ENCODE measurements at places on chromosomes 12 and 14.

- DNase-seq, result no peak
Measured at GRCh38 chr12:120890963-120891362, 13.2 kb downstream of the SPPL3 start.

- DNase-seq, result no peak
Measured at GRCh38 chr14:104373855-104374717, 205.5 kb upstream of the C14orf180 start.

GRCh38 chr14:67447033-67447381 is 35.0 kb upstream of the PLEK2 start:
- no peak for DNase-seq

DNA sequence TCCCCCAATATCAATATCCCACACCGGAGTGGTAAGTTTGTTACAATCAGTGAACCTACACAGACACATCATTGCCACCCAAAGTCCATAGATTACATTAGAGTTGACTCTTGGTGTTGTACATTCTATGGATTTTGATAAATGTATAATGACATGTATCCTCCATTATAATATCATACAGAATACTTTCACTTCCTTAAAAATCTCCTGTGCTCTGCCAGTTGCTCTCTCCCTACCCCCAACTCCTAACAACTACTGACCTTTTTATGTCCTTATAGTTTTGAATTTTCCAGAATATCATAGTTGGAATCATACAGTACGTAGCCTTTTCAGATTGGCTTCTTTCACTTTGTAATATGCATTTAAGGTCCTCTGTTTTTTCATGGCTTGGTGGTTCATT is 48.4 kb downstream of the SLC4A8 start:
- DNase-seq, result no peak

DNA sequence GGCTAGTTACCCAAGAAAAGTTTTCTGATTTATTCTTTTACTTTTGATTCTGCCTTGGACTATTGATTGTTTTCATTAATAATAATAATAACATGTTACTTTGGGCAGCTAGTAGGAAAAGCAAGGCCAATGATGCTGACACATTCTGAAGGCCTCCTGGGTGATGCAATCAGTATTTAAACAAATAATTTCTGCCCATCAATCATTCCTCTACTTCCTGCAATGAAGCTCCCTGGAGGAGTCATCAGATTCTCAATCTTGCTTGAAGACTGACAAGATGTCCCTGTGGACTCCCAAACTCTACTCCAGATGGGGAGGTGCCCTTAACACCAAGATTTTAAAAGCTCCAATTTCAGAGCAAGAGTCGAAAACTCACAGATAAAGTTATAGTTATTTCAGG is at the start of gene SPX:
SPX (plus strand) TSS at position 244 of the 400 bp plus-strand sequence. CDS start 177 bp downstream, outside the sequence.
- DNase-seq, result no peak

DNA sequence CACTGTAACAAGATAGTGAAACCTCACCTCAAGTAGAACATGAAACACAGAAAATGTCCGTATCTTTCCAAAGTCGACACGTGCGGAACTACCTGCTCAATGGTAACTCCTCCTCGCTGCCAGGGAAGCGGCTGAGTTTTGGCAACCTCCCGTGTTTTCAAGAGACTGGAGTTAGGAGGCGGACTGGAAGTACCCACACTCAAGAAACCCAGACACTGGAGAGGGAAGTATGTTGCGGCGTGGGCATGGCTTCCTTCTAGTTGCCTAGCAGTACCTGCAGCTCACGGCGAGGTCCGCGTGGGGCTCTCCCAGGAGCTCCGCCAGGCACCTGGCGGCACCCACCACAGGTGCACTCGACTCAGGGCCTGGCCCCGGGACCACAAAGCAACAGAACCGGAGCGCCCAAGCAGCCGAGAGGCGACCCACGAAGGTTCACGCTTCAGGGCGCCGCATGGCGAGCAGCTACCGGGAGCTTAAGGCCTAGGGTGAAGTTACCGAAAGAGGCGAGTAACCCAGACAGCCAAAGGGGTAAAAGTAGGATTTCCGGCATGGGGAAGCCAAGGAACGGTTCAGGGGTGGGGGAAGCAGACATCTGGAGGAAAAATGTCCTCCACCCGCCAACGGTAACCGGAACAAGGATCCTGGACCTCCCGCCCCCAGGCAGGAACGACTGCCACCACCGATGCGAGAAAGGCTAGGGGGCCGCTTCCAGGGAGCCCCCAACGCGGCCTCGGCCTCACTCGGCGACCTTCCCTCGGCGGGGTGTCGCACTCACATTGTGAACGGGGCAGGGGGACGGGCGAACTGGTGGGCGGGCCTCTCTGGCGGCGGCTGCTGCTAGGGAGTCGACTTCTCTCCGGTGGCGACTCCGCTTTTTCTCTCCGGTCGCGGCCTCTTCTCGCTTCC is 608 bp downstream of the PTGES3 start:
- DNase-seq, result peak; percentile 35

DNA sequence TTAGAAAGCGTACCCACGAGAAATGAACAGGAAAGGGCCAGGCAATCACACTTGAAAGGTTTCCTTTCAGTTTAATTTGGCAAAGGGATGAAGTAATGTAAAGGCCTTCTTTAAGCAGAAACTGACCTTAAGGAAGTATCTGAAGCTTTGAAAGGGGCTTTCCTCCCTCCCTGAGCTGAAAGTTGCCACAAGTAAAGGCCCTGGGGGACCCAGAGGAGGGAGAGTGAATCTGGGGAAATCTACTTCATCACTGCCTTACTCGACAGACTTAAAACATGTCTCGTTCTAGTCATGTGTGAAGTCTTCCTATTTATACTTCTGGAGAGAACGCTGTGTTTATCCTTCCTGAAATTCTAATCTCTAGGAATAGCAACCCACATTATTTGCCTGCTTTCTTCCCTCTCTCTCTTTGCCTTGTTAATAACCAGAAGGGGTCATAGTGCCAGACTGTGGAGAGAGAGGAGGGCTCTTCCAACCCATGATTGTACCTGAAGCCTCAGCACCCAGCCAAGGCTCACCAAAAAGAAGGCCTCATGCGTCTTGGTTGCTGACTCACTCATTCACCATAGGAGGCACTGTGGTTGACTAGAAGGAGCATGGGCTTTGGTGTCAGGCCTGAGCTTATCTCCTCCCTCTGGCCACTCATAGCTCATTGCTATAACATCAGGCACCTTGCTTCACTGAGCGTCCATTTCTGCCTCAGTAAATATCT is 10.2 kb upstream of the GPX2 start:
- no peak for DNase-seq

DNA sequence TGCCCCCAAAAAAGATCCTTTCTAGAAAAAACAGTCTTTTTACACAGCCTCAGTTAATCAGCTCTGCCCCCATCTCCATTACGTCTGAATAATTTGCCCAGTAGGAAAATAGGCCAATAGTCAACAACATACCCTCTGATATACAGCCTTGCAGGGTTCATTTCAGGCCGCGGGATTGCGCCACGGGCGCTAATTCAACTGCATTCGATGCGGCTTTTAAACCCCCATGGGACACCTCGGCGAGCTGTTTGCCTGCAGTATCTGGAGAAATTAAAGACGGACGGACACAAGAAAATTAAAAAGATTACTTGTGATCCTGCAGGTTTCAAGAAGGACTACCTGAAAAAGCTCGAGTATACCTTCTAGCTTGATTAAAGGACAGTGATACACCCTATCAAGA is 36.1 kb downstream of the ERP29 start:
- no peak for DNase-seq

DNA sequence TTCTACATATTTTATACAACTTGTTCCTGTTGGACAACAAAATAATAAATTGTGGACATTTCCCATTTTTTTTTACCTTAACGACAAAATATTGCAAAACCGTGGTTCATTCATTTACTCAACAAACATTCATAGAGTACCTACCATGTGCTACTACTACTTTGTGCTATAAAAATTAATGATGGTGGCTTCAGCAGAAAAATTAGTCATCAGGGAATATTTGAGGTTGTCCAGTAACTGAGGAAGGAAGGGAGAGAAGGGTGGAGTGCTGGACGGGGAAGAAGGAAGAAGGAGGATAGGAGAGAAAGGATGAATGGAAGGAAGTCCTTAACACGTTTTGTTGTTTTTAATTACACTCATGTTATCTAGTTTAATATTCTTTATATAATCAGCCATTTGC is 53.7 kb downstream of the PPFIBP1 start:
- no peak for DNase-seq

DNA sequence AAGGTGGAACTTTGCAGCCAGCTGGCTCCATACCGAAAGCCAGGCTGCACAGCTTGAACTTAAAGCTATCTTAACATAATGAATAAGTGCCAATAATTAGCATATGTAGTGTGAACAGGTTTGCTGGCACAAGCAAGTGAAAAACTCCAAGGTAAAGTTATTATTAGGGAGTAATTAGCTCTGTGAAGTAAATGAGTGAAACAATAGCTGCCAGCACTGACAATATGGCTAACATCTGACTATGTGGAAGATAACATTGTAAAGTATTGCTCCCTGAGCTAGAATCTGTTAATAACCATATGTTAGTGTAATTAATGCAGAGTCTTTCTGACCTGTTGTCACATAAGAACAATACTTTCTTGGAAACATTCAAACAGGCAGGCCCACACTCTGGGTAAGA is 246.4 kb downstream of the SOX5 start:
- DNase-seq, result peak; percentile 61

DNA sequence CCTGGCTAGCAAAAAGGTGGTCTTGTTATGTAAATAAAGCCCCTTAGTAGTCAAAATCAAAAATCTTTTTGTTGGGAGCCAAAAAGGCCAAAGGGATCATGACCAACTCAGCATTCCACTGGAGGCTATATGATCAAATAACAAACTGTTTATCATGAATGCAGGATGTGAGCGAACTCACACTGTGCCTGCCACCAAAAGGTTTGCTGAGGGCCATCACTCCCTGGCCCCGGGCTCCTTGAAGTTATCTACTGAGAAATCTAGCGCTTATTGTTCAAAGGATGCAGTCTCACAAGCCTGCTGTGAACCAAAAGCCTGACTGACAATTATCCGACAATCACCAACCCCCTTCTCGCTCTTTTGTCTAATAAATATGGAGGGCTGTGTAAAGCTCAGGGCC is 107.2 kb upstream of the DDHD1 start:
- DNase-seq, result no peak

DNA sequence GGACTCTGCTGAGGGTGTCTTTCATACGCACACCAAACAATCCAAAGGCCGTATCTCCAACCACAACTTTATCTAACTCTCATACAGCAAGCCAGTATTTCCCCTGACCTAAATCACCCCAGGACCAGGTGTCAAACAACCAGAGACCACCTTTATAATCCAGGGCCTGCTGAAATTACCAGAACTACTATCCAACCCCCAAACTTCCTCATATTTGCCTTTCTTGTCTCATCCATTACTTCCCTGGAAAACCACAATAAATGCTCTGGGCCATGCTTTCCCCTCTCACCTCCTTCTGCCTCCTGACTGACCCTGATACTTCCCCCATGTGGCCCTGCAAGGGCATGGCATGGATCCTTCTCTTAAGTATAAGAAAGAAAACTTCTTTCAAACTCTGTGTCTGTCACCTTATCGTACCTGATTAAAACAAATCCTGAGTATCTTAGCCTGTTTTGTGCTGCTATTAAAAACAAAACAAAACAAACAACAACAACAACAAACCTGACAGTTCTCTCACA is 44.7 kb upstream of the CRACR2A start:
- no peak for DNase-seq

DNA sequence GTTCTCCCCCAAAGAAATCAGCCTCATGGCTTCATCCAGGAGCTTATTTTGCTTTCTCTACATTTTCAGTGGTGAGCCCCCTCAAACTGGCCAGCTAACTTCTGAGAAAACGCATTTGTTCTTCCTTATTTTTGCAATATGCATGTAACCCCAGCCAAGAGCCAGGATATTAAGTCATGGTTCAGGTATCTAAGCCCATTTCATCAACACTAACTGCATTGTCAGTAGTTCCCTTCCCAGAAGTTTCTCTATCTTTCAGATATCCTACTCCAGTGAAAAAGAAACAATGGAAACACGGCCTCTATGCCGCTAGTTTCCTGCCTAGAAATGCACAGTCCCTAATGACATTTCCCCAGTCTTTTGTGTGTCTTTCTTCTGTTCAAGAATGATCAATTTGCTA is 102.8 kb upstream of the RASSF8 start:
- no peak for DNase-seq

GRCh38 chr12:121693155-121693687 is 19.3 kb upstream of the TMEM120B start:
- no peak for DNase-seq

DNA sequence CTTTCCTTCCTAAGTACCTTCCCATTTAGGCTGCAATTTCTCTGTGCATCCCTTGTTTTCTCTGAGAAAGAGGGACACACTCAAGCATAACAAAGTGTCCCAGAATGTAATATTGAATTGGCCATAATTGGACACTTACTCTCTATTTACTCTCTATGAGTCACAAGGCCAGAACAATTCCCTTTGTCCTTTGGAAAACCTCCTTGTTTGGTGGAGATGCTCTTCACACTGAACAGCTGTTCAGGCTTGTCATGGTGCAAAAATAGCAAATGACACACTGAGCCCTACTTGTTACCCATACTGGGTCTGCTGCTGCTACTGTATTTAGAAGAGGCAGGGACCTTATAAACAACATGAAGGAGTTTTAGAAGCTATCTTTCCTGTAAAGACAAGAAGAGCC is 1590.5 kb upstream of the TMEM132C start:
- no peak for DNase-seq

DNA sequence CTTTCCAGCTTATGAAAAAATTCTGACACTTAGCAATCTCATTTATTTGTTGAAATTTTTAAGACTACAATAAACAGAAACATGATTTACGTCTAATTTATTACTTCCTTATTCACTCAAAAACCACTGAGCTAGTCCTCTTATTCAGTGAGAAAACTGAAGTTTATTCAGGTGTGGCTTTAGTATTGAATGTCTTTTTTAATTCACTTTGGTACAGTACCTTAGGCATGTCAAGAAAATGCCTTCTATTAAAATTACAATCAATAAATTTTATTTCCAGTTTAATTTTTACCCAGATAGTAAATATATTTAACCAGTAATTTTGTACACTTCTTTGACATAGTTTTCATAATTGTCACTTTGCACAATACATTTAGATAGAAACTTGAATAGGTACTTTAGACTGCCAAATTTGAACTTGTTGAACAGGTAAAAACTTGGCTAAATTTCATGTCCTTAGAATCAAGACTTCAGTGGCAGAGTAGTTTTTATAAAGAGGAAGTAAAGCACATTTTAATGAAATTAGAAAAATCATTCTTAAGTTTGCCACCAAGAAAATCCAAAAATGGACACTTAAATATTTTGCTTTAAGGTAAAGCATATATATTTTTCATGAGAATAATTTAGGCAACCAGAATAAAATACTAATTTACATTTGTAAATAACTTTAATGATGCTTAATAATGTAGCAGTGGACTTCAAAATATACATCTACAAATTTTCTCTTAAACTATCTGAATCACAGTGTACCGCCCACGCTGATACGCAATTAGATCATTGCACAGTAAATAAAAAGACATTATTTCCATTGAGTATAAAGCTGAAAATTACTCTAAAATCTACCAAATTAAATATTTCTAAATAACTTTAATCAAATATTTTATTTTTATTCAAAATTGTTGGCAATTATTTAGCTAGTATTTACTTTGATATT is 159.1 kb downstream of the RASSF9 start:
- DNase-seq, result no peak

GRCh38 chr14:80150301-80150700 is 61.0 kb downstream of the DIO2 start:
- no peak for DNase-seq

GRCh38 chr12:103386451-103386850 is 109.3 kb downstream of the C12orf42 start:
- DNase-seq, result no peak

GRCh38 chr12:51077930-51078329 is 5.5 kb downstream of the CSRNP2 start:
- DNase-seq, result no peak

Data from NCI-H524 (cell line).